ENCODE measurements at places on chromosomes 4 and X.

DNA sequence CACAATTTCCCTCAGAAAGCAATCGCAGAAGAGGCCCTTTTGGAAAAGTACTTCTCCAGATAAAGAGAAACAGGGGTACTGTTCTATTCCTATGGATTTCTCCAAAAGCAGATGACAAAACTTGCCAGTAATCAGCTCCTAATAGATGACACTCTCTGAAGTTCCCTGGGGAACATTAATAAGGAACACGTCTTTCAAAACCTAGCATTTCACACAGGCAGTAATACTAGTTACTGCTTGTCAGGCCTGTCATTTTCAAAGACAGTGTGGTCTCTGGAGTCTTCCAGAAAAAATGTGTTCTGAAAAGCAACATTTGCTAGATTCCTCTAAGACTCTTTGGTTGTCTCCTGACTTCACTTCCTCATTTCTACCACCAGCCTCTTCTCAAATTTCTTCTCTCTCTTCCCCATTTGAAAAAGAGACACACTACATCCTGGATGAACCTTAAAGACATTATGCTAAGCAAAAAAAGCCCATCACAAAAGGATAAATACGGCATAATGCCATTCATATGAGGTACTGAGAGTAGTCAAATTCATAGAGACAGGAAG is 47.3 kb downstream of the CHRDL1 start:
- no peak for DNase-seq
- no peaks in the 10 kb centered on the region for H3K27me3 ChIP-seq
- H3K4me1 ChIP-seq = no peaks in the 10 kb centered on the region
- no peak overlapping the region for H3K4me3 ChIP-seq
- no peak overlapping the region for H3K27ac ChIP-seq

DNA sequence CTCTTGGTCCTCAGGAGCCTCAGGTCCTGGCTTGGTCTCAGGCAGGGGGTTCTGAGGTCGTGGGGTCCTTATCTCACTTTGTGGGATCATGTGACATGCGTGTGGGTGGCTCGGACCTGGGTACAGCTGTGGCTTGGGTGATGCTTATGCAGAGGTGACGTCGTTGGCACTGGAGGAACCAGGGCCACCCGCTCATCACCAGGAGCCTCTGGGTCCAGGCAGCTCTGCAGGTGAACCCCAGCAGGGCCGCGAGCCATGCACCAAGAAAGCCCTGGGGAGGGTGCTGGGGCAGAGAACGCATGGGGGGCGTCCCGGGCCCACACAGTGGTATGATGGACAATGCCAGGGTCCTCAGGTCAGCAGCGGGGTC is 8.7 kb downstream of the ATP5ME start:
- H3K27ac ChIP-seq = 0 out of 2 replicates have a peak overlapping the region, but pooled peaks have one; percentile 22
- H3K27me3 ChIP-seq = no peaks in the 10 kb centered on the region
- H3K36me3 ChIP-seq = peaks cover 16% of the 10 kb centered on the region

DNA sequence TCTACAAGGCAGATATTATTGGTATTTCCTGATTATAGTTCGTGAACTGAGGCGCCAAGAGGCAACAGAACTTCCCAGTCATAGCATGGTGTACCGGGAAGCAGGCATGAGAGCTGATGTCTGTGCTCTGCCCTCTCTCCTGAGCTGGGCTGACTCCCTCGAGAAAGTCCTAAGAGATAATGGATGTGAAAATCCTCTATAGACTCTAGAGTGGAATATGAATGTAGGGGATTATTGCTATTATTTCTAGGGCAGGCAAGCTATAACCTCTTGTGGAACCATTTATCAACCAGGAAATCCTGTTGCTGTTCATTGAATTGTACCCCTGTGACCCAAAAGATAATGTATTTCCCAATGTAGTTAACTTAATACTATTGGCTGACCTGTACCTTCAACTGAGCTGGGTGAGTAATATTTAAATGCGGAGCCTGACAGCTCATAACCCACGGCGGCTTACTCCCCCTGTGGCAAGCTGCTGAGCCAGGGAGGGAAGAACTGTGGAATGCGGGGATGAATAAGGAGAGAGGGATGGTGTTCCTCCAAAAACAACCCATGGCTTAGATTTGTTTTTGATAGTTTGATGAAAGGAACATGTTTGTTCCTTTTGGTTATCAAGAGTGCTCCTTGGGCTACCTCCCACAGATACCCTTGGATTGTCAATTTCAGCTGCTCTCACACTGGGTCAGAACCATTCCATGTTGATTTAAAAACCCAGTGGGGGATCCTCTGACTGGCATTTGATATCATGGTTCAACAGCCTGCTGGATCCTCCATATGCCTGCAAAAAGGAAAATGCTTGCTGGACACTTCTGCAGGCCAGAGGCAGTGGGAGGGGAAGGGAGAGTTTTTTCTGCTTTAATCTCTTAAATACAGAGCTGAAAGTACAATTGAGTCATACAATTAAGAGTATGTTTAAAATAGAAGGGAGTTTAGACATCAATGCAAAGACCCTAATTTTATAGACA is 339.0 kb upstream of the BOD1L1 start:
- H3K4me1 ChIP-seq = no peaks in the 10 kb centered on the region
- H3K4me3 ChIP-seq = no peak overlapping the region
- H3K27ac ChIP-seq = no peak overlapping the region
- H3K36me3 ChIP-seq = no peaks in the 10 kb centered on the region
- no peak for DNase-seq

- no peaks in the 10 kb centered on the region for H3K36me3 ChIP-seq
- no peaks in the 10 kb centered on the region for H3K27me3 ChIP-seq
- DNase-seq = no peak
Observed at GRCh38 chr4:148062301-148062950, 330.5 kb downstream of the ARHGAP10 start.

GRCh38 chr4:15343000-15343399 is 84.8 kb upstream of the C1QTNF7 start:
- H3K36me3 ChIP-seq = no peaks in the 10 kb centered on the region
- no peak for DNase-seq
- H3K27me3 ChIP-seq = peaks cover 3% of the 10 kb centered on the region
- no peaks in the 10 kb centered on the region for H3K4me1 ChIP-seq
